SJSA1 (cell line): ENCODE measurements at places on chromosomes 3 and 15.

- no peak for DNase-seq
These were observed 1.9 kb downstream of the MRPS25 start for GRCh38 chr3:15063238-15063637.

- no peak for DNase-seq
These were observed 32.9 kb upstream of the CYP11A1 start for GRCh38 chr15:74400313-74400860.

GRCh38 chr3:158106766-158107471 lies 699 bp upstream of the SHOX2 start:
- DNase-seq, result no peak

- DNase-seq, result no peak
These were observed 765.1 kb downstream of the ROBO1 start for GRCh38 chr3:79002465-79003372.

GRCh38 chr3:9669720-9670432 lies 20.6 kb downstream of the MTMR14 start:
- DNase-seq, result no peak

- DNase-seq, result no peak
These were observed 261.5 kb upstream of the ZNF385D start for GRCh38 chr3:22012471-22012870.

DNA sequence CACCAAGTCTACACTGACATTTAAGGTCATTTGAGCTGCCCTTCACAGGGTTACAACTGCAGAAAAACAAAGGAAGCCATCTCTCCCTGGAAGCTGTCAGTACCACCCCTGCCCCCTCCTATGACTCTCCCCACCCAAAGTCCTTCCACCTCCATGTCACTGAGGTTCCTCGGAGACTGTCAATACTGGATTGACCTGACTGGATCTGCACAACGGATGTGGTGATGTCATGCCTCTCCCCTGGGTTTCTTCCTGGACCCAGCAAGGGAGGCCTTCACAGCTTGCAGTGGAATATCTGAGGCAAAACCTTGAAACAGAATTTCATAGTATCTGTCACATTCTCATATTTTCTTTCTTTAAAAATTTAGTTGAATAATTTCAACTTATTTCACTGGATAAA lies 153.5 kb downstream of the CLSTN2 start:
- DNase-seq, result no peak

DNA sequence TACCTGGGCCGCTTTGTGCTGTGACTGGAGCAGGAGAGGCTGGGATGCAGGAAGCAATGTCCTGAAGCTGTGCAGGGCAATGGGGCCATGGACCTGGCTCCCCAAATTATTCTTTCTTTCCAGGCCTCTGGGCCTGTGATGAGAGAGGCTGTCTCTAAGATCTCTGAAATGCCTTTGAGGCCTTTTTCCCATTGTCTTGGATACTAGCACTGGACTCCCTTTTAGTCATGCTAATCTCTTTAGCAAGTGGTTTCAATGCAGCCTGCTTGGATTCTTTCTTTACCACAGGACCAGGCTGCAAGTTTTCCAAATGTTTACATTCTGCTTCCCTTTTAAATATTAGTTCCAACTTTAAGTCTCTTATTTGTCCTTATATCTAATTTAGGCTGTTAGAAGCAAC lies 64.8 kb upstream of the SGO1 start:
- DNase-seq, result no peak

DNA sequence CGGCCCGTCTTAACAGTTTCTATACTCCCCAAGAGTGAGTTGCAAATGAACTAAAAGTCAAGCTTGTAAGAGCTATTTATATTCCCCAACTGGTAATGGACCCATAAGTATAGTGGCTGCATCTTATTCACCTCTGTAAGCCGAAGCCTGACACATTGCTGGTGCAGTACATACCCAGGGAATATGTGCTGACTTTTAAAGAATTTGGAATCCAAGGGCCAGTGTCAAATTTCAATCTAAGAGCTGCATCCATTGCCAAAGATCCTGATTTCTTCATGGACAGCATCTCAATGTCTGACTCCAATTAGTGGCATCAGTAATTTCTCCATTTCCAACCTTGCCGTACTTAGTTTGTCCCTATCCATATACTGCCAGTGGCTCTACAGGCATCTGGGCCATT lies 42.0 kb downstream of the FRMD4B start:
- DNase-seq, result no peak

- no peak for DNase-seq
These were observed 278.1 kb upstream of the CHRNA7 start for GRCh38 chr15:31752065-31752762.

DNA sequence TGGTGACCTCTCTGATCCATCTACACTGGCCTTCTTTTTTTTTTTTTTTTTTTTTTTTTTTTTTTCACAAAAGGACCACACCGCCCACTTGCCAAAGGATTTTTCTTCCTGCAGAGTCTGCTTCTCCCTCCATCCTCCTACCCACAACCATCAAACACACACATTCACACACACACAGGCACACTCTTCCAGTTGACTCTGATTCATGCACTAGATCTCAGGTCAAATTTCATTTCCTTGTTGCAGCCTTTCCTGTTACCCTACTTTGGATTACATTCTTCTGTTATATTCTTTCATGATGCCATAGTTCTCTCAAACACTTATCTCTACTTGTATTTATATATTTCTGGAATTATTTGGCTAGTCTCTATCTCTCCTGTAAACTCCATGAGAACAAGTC lies 133.9 kb downstream of the STAC start:
- DNase-seq, result no peak

GRCh38 chr3:96622878-96623277 lies 191.5 kb upstream of the EPHA6 start:
- DNase-seq, result no peak

- no peak for DNase-seq
These were observed 203.8 kb downstream of the EPHB1 start for GRCh38 chr3:134998855-134999254.
